ENCODE measurements at places on chromosomes 4 and X.

DNA sequence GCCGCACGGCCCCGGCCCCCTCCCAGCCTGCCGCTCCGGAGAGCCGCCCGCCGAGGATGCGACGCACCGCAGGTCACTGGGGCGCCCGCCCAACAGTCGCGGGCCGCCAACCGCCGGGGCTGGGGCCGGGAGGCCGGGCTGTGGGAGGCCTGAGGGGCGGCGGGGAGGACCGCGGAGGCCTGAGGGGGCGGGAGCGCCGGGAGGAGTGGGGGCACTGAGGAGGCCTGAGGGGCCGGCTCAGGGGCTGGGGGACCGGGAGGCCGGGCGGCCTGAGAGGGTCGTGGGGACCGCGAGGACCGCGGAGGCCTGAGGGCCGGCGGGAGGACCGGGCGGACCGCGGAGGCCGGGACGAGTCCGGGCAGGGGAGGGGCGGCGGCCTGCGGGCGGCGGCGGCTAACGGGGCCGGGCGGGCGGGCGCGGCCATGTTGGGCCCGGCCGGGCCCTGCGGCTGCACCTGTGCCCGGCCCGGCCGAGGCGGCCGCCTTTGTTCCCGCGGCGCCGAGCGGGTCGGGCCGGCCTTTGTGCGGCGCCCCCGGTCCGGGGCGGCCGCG lies 353 bp downstream of the NSD2 start:
- no peak for DNase-seq

GRCh38 chr4:17511509-17511949 lies 361 bp downstream of the QDPR start:
- DNase-seq, result no peak

- no peak for DNase-seq
Measured at GRCh38 chrX:77444075-77444474, 3.1 kb upstream of the FGF16 start.

DNA sequence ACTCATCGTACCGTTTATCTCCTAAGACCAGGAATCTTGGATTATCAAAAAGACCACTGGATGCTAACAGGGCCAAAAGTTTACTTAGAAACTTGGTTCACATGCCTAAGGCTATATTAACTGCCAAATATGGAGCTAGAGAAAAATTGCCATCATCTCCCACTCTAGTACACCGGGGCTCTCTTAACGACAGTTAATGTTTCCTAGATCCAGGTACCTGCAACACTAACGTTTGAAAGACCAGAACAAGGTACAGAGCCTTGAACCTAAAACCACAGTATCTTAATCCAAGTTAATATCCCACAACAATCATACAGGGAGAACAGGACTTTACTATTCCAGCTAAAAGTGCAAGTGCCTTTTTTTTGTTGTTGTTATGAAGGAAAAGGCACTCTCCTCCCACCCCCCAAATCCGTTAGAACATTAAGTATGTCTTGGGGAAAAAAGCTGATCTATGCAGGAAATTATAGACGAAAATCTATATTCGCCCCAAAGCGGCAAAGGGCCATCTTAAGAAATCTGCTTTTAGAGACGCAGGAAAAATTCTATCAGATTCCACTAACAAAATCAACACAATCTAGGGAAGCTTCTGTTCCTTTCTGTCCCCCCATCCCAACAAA lies 1.3 kb downstream of the G3BP2 start:
- no peak for DNase-seq

DNA sequence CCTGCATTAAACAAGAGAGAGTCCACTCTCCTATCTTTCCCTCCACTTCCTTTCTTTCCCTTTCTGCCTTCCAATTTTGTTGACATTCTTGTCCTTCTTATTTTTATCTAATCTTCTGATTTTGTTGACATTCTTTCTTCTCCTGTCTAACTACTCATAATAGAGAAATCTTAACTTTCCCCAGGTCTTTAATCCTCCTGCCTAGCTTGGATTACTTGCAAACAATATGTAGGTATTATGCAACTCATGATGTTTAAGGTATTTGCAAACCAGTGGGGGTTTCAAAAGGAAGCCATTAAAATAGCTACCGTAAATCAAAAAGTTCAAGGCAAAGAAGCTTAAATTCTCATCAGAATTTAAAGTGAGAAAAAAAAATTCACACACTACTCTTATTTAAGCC lies 53.9 kb downstream of the PROM1 start:
- no peak for DNase-seq

- no peak for DNase-seq
Measured at GRCh38 chr4:88135356-88135663, 23.1 kb downstream of the ABCG2 start.

DNA sequence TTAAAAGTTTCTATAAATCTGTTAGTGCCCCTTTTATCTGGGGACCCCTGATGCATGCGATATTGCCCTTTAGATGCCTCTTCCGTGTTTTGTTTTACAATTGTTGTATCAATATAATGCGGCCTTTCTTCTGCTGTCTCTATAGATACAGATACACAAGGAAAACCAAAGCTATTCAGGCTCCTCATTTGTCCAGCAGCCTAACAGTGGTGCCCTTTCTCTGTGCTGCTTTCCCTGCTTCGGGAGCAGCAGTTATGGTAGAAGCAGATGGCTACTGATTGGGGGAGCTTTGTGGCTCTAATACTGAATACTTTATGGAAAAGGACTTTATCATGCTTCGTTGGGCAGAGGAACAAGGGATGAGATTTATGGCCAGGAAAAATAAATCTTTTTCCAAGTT lies 10.6 kb upstream of the PRDM8 start:
- no peak for DNase-seq

DNA sequence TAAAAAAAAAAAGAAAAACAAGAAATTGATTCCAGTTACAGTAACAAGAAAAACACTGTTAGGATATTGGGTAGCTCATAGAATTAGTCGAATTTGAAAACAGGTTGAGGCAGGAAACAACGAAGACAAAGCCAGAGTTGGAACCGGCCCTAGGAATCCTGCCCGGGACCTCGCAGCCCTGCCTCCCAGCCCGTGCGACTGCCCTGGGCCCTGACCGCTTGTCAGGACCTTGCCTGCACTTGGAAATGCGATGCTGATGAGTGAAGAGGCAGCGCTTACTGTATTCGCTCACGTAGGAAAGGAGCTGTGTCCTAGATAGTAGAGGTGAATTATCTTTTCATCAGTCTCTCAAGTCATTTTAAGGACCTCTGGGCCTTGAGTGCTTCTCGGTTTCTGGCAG lies 611.7 kb upstream of the FAT1 start:
- DNase-seq, result no peak

DNA sequence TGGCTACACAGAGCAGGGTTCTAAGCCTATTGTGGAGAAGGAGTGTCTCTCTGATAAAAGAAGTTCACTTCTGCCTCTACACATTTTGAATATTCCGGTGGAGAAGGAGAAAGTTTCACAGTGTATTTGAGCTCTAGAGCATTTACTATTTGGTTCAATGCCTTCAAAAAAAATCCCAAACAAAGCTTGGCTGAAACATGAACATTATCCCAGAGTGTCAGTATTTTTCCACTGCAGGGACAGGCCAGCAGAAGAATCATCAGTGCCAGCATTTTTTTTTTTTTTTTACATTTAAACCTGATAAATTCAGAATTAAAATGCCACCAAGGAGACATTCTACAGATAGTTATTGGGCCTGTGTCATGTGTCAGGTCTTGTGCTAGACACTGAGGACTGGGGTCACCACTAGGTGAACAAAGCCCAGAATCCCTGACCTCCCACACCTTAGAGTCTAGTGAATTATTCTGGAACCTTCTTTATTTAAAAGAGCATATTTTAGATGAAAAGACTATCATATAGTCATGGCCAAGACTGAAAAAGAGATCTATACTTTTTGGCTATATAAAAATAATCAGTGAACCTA lies 48.0 kb upstream of the NAP1L5 start:
- DNase-seq, result no peak

DNA sequence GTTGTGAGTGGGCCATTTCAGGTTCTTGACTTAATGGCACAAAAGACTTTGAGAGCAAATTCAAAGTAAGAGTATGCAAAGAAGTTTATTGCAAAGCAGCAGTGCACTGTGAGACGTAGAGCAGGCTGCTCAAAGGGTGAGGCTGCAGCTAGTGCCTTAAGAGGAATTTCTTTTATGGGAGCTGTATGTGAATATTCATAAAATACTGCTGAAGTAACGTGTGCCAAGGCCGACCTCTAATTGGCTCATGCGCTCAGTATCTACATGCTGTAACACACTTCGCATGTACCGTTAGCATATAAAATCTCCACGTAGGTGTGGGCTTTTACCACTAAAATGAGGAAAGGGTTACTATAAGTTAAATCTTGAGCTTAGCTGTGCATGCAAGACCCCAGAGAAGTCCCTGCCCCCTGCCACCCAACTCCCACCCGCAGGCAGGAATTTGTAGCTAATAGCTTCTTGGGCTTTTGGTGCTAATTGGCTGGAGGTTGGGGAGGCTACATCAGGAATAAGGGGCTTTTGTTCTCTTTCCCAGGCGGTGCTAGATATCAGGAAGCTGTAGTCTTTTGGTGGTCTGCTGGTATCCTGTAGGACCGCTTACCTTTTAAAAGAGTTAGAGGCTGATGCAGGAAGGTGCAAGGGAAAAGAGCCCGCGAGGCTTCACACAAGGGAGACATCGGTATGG lies 47.6 kb downstream of the FSTL5 start:
- DNase-seq, result no peak

DNA sequence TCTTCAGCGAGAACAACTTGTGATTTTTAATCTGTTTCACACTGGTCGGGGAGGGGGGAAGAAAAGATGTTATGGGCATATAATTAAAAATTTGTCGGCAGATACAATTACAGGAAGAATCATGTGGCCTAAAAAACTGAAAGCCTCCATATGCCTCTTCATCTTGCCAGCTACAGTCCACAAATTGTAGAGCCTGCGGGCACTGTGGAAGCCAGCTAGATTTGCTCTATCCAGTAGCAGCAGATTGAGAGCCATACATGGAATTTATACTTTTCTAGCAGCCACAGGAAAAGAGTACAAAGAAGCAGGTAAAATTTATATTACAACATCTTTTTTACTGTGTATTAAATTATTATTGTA lies 147.3 kb downstream of the TBL1X start:
- DNase-seq, result no peak

GRCh38 chr4:24143741-24144140 lies 253.9 kb upstream of the PPARGC1A start:
- no peak for DNase-seq

DNA sequence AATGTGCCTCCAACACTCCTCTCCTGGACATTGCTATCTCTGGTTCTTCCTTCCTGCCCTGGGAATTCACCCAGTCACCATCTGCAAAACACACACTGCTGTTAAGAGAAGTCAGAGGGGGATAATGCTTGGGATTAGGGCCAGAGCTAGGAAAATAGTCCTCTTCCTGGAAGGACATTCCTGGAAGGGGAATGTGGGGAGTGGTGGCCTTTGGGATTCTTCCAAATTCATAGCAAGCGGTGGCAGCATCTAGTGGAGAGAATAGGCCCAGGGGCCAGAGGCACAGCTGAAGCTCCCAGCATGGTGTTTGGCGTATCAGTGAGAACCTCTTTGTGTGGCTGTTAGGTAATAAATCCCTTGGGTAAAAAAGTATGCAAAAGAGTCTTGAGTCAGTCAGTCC lies 34.3 kb downstream of the SHROOM4 start:
- DNase-seq, result no peak

DNA sequence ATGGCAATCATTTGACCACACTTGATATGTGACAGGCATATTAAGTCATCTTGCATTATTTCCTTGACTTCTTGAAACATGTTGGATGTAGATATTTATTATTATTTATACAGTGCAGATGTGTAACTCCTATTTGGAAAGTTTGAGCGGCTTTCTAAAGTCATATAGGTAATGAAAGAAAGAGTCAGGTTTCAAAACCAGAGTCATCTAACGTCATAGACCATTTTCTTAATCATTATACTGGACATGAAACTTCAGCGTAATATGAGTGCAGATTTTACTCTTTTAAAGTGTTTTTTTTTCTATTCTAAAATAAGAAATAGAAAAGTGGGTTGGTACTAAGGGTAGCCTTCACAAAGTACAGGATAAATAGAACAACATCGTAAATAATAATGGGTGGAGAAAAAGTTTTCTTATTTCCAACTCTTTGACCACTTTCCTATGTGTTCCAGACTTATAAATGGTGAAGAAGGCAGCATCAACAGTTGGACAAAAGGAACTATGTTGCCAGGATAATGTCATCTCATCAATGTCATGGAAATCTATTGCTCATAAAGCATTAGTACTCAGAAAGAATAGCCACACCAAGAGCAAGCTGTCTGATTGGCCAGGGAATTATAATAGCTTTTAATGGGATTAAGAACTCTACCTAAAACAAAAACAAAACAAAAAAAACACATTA lies 108.0 kb upstream of the PCDH18 start:
- DNase-seq, result no peak

GRCh38 chr4:123317211-123317610 lies 79.4 kb upstream of the SPRY1 start:
- no peak for DNase-seq

DNA sequence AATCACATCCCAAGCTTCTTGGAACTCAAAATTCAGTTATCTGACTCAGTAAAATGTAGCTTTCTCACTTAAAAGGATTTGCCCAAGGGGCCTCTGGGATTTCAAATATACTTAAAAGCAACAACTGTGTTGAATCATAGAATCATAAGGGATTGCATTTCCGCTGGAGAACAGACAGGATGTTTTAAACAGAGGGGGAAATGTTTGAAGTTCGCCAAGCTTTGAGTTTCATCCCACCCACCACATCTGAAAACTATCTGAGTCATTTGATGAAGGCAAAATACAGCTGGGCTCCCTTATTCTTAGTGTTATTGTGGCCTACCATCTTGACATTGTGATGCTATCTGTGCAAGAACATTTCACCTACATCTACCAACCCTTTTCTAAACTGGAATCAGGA lies 73.5 kb downstream of the PPP1R2C start:
- no peak for DNase-seq

DNA sequence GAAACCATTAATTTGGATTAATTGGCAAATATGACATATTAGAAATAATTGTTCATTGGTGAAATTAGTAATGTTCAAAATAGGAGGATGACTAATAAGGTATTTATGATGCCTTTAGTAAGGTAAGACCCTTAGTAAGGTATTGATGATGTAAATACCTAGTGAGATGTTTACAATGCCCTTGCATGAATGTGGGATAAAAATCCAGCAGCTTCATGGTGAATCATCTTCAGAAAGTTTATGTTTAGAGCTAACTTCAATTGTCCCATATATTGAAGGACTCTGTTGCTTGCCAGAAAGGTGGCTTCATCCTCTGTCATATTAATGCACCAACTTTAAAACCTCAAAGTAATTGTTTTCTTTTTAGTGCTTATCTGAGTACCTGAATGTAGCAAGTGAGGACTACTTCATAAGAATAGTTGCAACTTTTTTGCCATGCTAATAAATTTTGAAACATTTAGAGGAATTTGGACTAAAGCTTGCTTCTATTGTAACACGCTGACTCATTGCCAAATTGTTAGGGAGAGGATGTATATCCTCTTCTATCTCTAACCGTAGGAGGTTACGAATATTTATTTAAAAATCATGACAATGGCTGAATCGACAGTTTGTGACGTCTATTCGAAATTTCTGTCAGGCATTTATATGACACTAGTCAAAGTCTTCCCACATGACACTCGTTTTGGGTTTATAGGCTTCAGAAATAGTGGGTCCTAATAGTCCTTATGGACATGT lies 174.1 kb upstream of the HS3ST1 start:
- no peak for DNase-seq

GRCh38 chrX:1026263-1027015 lies 186.0 kb downstream of the CRLF2 start:
- DNase-seq, result no peak
